ENCODE measurements at places on chromosomes 12 and 14.

DNA sequence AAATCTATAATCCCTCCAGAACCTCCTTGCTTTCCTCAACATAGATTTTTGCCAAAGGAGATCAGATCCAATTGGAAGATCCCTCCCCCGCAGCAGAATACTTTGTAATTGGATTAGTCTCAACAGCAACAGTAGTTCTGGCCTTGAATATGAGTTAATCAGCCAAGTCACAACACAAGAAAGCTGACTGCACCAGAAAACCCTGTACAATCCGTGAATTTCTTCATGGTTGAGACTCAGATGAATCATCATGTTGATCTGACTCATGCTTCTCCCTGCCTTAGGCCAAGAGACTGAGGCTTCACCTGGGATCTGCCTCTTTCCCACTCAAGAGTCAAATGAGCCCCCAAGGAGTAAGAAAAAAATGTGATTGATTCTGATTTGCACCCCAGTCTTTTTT lies 3.0 kb upstream of the METTL17 start:
- DNase-seq = peak; percentile 45

DNA sequence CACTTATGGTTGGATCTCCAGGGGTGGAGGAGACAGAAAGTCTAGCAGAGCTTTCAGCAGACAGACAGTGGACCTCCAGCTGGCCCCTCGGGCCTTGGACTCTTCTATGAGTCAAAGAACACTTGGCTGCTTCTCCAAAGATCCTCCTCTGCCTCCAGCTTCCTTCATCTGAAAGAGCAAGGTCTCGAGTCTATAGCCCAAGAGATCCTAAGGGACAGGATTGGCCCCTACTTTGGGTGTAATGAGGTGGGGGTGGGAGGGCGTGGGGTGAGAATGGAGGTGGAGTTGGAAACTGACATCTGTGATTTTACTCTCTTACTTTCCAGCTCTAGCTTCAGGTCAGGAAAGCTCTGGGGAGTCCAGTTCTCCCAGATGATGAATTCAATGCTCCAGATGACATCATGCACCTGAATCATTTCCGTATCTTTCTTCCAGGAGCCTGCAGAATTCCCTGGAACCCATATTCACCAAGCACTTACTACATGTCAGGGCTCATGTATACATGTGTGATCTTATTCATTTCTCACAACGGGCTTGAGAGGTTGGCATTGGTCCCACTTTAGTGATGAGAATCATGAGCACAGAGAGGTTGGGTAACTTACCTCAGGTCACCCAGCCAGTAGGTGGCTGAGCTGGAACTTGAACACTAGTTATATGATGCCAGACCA lies 10.2 kb upstream of the PGF start:
- no peak for DNase-seq

DNA sequence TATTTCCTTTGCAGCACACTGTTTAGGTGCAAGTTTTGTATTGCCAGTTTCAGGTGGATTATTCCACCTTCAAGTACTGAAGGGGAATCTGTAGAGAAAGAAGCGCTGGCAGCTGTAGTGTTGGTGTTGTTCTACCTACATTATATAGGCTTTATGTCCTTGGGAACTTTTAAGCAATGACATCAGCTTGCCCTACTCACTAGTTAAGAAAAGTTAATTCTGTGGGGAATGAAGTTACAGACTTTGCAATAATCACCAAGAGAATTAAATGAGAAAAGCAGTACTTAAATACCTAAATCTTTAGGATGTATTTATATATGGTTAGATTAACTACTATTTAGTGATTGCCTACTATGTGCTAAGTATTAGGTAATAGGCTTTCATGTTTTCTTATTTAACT lies at the start of gene OR4E1:
TSS of gene OR4E1 (minus strand) at position 101 of the 400 bp plus-strand sequence. CDS start 2,883 bp downstream, outside the sequence.
- DNase-seq = no peak

GRCh38 chr12:112946236-112947000 lies 8.1 kb downstream of the OAS3 start:
- no peak for DNase-seq

GRCh38 chr12:1828856-1829255 lies 8.5 kb downstream of the LRTM2 start:
- no peak for DNase-seq

GRCh38 chr12:80684077-80684495 lies 23.3 kb upstream of the MYF6 start:
- no peak for DNase-seq

GRCh38 chr14:49986343-49987014 lies 93.6 kb downstream of the ARF6 start:
- no peak for DNase-seq

- no peak for DNase-seq
Observed at GRCh38 chr12:39199351-39199750, 243.6 kb downstream of the KIF21A start.

DNA sequence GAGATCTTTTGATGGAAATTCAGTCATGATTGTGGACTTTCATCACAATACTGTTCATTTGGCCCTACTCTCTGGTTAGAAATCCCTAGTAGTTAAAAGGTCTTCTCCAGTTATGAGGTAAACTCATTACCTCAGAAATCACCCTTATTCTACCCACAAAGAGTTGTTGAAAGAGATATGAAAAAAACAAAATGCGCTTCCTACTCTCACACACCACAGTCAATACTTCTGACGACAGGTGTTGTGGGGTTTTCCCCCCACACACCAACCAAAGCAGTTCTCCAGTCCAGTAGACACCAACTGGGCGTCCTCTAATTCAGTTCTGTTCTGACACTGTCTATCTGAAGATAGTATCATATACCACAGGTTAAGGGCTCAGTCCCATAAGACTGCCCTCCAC lies 54.9 kb downstream of the TRMT5 start:
- no peak for DNase-seq

DNA sequence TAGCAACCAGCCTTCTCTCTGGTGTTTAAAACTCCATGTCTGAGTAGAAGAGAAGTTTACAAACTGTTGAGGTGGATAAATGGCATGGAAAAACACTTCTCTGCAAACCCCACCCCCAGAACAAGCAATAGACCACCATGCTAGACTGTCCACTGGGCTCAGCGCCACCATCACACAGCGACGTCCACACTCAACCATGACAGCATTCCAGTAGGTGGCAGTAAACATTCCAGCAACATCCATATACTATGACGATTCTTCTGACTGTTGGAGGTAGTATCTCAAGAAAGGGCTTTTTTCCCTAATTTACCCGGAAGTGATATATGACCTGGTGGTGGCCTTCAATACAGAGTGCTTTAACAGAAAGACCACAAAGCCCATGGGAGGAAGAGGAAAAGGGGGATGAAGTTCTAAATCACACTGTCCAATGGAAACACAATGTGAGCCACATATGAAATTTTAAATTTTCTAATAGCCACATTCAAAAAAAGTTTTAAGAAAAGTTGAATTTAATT lies 152.2 kb downstream of the SLC15A4 start:
- DNase-seq = no peak

DNA sequence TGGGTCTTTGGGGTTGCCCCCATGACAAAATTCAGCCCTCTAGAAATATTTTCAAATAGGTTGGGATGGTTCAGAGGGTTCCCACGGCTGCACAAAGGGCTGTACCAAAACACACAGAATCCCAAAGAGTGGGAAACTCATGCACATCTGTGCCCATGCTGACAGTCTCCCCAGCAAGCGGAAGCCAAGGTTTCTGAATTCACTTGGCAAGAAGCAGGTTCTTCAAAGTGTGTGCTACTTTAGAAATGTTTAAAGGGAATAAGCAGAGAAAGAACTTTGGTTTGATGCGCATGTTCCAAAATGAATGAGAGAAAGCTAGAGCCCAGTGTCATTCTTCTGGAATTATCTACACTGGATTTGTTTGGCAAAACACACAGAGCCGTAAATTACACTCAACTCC lies 46.7 kb downstream of the FOXN3 start:
- no peak for DNase-seq

DNA sequence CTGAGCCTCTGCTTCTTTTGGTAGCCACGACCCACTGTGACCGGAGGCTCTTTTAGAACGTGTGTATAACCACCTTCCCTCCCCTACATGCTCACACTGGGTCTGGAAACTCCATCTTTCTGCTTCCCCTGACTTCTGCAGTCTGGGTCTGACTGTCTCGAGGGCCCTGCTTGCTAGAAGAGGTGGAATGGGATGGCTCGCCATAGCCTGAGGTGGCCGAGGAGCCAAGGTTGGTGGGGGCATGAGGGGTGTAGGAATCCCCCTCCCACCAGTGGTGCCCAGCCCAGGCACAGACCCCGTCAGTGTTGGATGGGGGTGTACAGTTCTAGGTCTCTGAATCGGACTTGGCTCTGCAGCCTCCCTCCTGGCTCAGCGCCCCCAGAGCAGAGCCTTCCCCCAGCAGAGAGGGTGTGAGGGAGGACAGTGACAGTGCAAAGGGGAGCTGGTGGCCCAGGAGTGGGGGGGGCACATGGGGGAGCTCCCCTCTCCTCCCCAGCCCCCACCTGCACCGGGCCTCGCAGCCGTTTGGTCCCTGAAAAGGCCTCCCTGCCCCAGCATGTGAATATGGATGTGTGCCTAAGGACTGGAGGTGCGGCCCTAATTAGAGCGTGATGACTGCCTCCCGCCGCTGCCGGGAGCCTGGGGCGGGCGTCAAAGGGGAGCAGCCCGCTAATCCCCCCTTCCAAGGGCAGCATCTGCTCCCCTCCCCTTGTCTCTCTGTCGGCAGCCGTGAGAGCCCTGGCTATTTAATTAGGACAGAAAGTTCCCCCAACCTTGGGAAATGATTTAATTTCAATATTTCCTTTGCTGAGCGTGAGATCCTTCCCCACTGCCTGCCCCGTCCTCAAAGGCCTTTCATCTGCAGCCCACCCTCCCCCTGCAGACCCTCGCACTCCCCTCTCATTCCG lies 196.2 kb upstream of the C14orf180 start:
- DNase-seq = no peak

- no peak for DNase-seq
Observed at GRCh38 chr12:8692573-8692972, 5.2 kb upstream of the RIMKLB start.

DNA sequence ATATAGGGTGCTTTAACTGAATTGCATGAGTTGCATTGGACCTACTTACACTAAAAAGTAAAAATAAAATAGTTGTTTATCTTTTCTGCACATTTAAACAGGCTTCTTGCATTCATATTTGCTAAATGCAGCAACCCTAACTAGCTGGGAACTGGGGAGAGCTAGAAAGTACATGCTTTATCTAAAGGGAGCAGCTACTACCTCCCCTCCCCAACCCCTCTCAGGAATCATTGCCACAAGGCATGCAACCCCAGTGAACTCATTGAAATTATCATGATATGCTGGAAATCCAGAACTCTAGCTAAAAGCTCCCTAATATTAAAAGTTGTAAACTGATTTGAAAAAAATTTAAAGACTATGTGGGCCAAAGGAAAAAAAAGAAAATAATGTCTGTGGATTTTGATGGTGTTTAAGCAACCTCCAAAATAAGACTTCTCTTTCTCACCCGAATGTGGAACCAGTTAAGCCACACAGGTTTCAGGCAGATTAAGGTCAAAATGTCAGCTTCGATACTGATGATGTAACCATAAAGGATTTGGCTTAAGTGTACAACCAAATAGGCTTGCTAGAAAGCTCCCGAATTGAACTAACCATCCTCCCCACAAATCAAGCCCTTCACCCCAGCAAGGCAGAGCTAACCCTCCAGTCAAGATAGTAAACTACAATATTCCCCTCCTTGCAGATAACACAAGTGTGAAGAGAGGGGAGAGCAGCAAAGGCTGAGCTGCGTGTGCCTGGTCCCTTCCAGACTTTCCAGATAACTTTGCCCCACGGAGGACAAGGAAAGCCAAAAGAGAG lies 13.8 kb upstream of the POC1B start:
- DNase-seq = no peak

GRCh38 chr12:83859021-83859420 lies 1053.6 kb downstream of the SLC6A15 start:
- no peak for DNase-seq

GRCh38 chr12:42716491-42716891 lies 126.9 kb upstream of the PRICKLE1 start:
- no peak for DNase-seq

DNA sequence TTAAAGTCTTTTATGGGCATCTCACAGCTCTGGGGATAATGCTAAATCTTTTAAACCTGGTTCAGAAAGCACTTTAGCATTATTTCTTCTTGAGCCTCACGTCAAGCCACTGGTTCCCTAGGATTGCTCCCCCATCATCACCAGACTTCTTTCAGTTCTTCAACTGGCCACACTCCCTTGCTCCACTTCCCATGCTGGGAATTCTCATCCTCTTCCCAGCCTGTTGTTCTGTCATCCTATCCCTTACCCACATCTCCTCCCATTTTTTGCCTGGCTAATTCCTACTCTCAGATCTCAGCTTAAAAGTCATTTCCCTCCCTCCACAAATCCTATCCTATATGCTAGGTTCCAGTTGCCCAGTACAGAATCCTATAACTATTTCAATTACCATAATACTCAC lies 14.4 kb downstream of the FERMT2 start:
- no peak for DNase-seq

DNA sequence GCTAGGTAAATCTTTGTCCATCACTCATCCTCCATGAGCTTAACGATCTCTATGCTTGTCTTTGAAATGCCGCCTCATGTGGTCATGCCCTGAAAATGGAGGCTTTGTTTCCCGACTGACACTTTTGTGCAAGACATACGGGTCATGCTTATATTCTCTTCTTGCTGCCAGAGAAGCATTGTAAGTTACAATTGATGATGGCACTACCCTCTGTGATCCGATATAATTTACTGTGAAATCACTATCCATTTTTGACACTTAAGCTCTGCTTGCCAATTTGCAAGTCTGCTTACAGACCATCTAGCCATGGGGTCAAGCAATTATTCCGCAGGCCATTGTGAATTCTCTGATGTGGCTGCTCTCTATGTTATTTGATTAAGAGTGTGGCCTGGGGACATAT lies 650.0 kb downstream of the FLRT2 start:
- DNase-seq = no peak

GRCh38 chr12:5582018-5582417 lies 150.1 kb downstream of the NTF3 start:
- DNase-seq = no peak

- DNase-seq = no peak
Observed at GRCh38 chr14:70033116-70033515, 153.9 kb downstream of the SMOC1 start.

- DNase-seq = no peak
Observed at GRCh38 chr12:54386403-54387113, 2.0 kb upstream of the ZNF385A start.

- no peak for DNase-seq
Observed at GRCh38 chr12:1467710-1468109, 126.7 kb downstream of the FBXL14 start.

GRCh38 chr12:52811191-52812072 lies 2.5 kb downstream of the KRT4 start:
- peak; percentile 80 for DNase-seq

GRCh38 chr12:45184147-45184963 lies 31.5 kb upstream of the ANO6 start:
- DNase-seq = no peak

GRCh38 chr12:58720421-58720820 lies 199.9 kb downstream of the LRIG3 start:
- DNase-seq = no peak

GRCh38 chr12:64695550-64695949 lies 63.7 kb downstream of the GNS start:
- DNase-seq = no peak

Data from SJSA1 (cell line).